ENCODE measurements at places on chromosomes 6 and 20.
A peak's percentile ranks its signal among the peaks of the same experiment; 100 is the strongest.

DNA sequence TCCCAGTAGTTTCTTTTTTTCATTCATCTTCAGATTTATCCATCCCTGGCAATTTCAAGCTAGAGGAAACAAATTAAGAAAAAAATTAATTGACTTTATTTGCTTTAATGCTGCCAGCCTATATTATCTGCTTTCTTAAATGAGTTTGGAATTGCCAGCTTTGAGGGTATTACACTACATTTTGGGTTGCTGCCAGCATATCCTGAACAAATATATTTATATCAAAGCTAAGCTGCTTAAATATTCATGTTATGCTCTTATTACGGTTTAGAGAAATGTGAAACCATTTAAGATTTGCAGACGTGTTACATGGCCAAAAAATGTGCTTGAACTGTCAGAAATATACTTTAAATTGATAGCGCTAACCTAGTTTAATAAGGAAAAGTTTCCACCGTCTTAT, 59.7 kb downstream of the GRIK2 start:
- DNase-seq, result no peak

DNA sequence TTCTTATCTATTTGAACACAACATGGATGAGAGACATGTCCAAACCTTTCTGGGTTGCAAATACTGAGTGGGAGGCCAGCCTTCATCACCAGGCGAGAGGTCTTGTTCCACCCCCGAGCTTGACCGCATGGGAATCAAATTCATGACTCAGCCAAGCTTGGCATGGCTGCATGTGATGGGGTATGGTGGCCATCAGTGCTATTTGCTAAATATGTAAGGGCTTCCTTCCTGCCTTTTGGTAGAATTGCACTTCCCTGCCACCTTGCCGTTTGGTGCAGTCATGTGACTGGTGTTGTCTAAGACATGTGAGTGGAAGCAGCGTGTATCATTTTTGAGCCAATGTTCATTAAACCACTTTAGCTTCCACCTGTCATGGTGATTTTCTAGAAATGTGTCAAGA, 508.9 kb upstream of the SULF2 start:
- DNase-seq, result no peak

DNA sequence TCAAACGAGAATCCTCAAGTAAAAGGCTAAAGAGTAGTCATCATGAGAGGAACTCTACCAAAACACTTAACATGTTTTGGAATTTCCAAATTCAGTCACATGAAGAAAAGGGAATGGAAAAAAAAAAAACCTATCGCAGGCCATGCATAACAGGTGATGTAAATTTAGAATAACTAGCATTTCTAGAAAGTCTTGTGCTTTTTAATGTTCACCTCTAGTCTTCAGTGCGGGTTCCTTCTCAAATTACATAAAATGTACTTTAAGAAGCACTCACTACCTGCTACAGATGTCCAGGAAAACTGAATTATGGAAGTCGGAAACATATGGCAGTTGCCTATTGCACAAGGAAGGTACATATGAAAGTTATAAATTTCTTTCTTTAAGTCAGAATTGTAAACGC, 6.1 kb upstream of the TBX18 start:
- no peak for DNase-seq

DNA sequence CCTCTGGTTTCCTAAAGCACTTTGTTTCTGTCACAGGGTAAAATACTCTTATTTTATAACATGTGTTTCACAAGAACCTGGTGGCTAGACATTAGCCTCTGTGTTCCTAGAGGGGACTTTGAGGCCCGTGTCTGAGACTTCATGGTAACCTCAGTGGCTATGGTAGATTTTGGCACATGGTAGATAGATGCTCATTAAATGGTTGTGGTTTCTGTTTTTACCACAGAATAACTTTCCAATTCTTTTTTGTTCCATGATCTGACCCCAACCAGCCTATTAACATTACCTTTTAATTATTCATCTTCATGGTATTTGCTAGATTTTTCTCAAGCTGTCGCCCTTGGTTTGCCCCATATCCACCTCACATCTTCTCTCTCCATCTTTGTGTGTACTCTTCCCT, 34.3 kb downstream of the CCN2 start:
- no peak for DNase-seq

- DNase-seq, result no peak
These were observed 616 bp downstream of the CHMP4B start for GRCh38 chr20:33811776-33812151.

DNA sequence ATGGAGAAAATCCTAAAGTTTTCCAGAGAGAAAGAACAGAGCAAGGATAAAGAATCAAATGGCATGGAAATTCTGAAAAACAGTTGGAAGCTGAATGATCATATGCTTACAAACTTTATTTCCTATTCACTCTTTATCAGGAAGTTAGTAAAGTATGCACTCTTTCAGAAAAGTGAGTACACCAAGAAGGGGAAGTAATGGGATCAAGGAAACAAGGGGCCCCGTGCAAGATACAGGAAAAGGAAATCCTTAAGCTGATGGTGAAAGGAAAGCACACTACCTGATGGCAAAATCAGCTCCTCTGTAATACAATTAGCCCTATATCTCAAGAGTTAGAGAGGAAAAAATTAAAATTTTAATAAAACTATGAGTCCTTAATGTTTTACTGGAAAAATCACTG, 14.0 kb downstream of the CALHM6 start:
- DNase-seq, result no peak

DNA sequence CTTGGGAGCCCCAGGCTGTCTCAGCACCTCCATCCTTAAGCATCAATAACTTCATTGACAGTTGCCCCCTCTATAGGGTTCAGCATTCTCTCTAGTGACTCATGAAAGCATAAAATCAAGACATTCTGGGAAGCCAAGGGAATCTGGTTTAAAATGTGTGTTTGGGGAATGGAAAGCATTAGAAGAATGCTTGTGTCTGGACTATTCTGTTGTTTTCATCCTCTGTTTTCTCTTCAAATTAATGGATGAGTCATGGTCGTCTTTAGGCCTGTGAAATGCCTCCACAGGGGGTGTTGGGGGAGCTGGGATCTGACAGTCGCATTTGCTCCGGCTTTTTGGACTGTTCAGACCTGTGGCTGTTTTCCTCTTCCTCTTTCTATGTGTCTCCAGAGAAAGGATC, 279.7 kb downstream of the CDC5L start:
- no peak for DNase-seq

DNA sequence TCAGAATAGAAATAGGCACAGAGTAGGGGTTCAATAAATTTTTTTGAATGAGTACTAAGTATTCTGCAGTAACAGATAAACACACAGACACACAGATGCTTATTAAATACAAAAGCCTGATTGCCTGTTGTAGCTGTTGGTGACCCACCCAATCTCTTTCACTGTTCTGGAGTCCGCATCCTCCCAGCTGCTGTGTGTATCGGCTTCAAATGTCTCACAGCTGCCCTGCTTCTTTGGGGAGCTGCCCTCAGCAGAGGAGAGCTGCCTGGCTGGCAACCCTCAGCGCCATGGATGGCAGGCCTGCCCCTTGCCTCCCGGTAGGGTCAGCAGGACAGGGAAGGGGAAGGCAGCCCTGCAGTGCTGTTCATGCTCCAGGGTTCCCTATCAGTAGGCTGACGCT, 85.9 kb upstream of the PRND start:
- no peak for DNase-seq

- DNase-seq, result peak; percentile 96
These were observed at the start of gene DDX39B for GRCh38 chr6:31541658-31542521. TSS of gene DDX39B (minus strand) at chr6:31542003. CDS start at chr6:31540532, 1,471 bp downstream.

DNA sequence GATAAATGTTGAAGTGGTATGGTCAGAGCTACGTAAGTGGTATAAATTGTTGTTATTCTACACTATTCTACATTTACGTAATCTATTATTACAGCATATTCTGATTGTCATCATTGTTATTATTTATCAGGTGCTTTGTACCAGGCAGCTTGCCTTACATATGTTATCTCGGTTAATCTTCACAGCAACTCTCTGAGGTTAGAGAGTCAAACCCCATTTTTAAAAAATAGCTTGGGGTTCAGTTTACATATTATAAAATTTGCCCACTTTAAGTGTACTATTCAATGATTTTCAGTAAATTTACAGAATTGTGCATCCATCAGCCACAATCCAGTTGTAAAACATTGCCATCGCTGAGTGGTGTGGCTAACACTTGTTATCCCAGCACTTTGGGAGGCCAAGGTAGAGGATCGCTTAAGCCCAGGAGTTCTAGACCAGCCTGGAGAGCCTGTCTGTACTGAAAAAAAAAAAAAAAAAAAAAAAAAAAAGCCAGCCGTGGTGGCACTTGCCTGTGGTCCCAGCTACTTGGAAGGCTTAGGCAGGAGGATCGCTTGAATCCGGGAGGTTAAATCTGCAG, 35.5 kb downstream of the PPP1R16B start:
- DNase-seq, result no peak

DNA sequence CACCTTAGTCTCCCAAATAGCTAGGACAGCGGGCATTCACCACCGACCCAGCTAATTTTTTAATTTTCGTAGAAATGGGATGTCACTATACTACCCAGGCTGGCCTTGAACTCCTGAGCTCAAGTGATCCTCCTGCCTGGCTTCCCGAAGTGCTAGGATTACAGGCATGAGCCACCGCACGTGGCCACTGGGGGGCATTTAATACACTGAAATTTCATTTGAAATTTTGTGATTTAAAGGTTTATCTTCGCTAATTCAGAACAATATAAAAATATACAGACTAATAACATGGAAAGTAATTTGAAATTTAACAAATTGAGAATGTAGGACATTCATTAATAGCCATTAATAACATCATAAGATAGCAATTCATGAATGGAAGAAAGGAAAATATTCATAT, 20.5 kb upstream of the TBC1D32 start:
- DNase-seq, result no peak
